ENCODE measurements at places on chromosomes 3 and 15.

GRCh38 chr3:4629095-4630007 is 136.2 kb downstream of the ITPR1 start:
- no peak for DNase-seq

- DNase-seq, result no peak
Observed at GRCh38 chr3:42545284-42545900, 36.4 kb downstream of the SEC22C start.

DNA sequence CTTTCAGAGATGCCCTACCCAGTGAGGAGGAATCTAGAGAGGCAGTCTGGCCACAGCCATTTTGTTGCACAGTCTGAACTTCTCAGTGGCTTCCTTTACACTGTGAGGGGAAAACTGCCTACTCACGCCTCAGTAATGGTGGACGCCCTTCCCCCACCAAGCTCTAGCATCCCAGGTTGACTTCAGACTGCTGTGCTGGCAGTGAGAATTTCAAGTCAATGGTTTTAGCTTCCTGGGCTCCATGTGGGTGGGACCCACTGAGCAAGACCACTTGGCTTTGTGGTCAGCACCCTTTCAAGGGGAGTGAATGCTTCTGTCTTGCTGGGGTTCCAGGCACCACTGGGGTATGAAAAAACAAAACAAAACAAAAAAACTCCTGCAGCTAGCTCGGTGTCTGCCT is 663.2 kb upstream of the ZNF385D start:
- no peak for DNase-seq

GRCh38 chr15:89349206-89349558 is 14.6 kb upstream of the POLG start:
- DNase-seq, result no peak

DNA sequence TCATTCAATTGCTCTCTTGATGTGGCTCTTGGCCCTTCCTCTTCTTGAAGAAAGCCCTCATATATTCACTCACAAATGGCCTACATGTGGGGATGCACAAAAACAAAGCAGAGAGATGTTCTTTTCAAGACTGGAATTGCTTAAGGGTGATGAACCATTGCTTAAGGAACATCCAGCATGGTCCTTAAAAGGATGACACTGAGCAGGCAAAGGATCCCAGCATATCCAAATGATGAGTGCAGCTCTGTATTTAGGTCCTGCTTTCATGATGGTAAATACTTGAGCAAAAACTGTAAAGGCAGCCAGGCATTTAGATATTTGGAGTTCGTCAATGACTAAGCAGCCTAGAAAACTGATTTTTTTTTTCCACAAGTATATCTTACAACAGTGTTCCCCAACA is 173.8 kb upstream of the ARRDC4 start:
- no peak for DNase-seq

- no peak for DNase-seq
Observed at GRCh38 chr3:23017801-23018200, 185.3 kb upstream of the UBE2E2 start.

GRCh38 chr3:192260116-192261010 is 467.0 kb downstream of the FGF12 start:
- DNase-seq, result no peak

Measured in stimulated activated CD4-positive, alpha-beta T cell treated with anti-CD3 and anti-CD28 coated beads, TNF-alpha, amount 100 ng/mL, for 1 hour (primary cell).